NCI-H2081 treated with DMSO at 0.1 percent for 48 hours (cell line): ENCODE measurements at places on chromosomes 12 and 14.

- no peak for DNase-seq
These were observed 2.3 kb downstream of the GNPNAT1 start for GRCh38 chr14:52789118-52789517.

GRCh38 chr14:71952381-71953363 is 20.4 kb downstream of the RGS6 start:
- DNase-seq: no peak

GRCh38 chr12:110846615-110847566 is at the start of gene CCDC63:
Gene CCDC63 (plus strand): TSS chr12:110846987. CDS start chr12:110852955, 5,968 bp downstream.
- no peak for DNase-seq

DNA sequence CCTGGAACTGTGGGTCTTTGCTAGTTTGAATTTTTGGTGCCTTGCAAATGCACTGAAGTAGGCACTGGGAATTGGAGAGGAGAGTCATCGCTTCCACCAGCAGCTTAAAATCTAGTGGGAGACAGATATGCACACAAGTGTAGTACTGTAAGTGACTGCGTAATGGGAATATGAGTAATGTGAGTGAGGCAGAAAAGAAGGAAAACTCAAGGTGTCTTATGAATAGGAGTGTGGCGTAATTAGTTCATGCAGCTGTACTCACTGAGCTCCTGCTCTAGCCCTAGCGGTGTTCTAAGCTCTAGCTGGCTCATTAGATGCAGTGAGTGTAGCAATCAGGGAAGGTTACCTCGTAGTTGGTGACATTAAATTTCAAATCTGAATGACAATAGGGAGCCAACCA is 2.8 kb downstream of the TCP11L2 start:
- DNase-seq: no peak

DNA sequence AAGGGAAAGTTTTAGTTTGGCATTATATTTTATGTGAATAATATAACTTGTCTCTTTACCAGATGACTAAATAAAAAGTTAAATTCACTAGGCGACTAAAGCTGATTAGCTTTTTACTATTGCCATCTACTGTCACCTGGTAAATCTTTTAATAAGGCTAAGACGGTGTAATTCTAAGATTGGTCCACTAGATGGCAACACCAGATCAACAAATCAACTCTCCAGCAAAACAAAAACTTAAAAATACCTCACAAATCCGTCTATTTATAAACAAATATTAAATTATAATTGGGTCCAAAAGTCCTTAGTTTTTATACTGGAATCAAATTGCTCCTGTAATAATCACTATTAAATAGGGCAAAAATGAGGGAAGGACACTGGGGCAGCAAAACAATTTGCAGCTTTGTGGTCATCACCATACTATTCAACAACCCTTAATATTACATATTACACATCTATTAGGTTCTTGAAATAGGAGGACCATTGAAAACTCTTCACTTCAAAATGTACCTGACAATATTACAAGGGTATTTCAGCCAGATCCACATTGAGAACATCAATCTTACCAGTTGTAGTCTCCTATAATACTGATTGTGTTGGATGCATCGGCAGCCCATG is 47.9 kb downstream of the GALC start:
- no peak for DNase-seq

GRCh38 chr14:57182760-57183503 is 85.8 kb downstream of the EXOC5 start:
- DNase-seq: no peak

DNA sequence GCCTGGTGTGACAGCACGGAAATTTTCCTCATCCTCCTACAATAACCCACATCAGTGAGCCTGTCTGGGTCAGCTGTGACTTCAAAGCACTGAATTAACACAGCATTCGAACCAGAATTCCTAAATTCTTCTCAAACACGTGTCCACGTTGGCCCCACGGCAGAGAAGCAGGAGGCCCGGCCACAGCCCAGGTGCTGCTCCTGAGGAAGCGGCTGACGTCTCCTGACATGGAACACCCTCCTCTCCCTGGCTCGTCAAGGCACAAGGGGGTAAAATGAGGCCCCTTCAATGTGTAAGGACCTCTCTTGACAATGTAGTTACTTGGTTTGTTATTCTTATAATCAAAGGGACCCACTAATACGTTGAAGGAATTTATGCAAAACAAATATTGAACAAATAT is 156.3 kb upstream of the GSC start:
- no peak for DNase-seq

DNA sequence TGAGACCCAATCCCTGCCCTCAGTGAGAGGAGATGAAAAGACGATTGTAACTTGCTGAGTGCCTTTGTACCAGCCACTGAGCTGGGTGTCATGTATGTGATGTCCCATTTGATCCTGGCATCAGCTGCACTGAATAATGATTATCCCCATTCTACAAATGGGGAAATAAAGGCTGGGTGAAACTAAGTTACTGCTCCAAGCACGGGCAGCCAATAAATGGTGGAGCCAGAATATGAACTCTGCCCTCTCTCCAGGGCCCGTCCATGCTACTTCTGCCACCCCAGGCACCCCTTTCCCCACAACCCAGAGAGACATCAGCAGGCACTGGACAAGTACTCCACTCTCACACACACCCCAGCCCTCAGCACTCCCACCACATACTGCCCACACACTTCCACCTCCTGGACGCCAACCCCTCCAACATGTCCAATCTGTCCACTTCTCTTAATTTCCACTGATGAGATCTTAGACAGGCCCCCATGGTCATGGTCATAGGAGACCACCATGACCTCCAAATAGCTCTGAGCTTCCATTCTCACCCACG is 115.8 kb downstream of the DICER1 start:
- no peak for DNase-seq

DNA sequence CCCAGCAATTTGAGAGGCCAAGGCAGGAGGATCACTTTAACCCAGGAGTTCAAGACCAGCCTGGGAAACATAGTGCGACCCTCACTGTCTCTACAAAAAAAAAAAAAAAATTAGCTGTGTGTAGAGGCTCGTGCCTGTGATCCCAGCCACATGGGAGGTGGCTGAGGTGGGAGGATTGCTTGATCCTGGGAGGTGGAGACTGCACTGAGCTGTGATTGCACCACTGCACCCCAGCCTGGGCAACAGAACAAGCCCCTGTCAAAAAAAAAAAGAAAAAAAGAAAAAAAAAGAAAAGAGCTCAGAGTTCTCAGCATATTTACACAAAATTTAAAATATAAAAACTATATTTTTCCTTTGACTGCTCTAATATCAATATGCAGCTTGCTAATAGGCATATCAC is 260.8 kb downstream of the SYT1 start:
- DNase-seq: no peak

DNA sequence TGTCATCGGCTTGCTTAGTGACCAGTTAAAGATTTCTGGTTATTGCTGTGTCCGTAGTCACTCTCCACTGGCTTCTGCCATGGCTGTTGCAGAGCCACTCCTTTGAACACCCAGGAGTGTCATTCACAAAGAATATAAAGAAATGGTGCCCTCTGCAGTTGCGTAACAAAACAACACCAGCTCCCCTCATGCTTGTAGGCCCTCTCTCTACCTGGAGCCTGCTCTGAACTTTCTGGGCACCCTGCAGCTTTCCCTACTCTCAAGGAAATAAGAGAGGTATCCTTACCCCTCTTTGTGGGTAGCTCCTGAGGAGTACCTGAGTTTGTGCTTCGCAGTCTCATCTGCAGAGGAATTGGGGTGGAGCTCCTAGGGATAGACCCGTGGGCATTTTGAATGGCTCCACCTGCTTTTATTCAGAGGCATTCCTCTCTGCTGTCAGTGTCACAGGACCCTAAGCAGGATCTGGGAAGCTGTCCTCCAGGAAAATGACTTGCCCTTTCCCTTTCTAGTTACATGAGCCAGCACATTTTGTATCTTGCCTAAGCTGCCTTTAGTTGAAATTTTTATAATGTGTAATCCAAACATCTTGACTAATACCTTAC is 97.2 kb upstream of the TMEM260 start:
- no peak for DNase-seq
